ENCODE measurements at places on chromosomes 4 and X.

- DNase-seq: no peak
Observed at GRCh38 chr4:8410641-8411271, 29.8 kb downstream of the ACOX3 start.

GRCh38 chrX:142359331-142359730 lies 154.2 kb upstream of the MAGEC2 start:
- DNase-seq: no peak

DNA sequence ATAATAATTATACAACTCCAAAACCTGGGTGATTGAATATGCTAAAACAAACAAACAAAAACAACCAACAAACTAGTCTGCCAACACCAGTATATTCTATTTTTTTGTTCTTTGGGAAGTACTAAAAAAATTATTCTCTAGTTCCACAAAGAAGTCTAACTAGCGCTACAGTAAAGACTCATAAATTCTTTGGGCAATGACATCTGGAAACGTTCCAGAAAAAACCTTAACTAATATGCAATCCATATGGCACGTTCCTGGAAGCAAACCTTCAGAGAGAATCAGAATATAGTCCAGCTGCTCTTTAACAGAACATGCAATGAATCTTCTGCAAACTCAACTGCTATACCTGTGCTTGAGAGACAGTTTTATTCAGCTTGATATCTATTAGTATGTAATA lies 500.1 kb downstream of the TRAM1L1 start:
- DNase-seq: no peak

- DNase-seq: no peak
Observed at GRCh38 chr4:55578341-55579010, 13.6 kb downstream of the PDCL2 start.

GRCh38 chr4:169080981-169081380 lies 70.9 kb upstream of the CBR4 start:
- no peak for DNase-seq

DNA sequence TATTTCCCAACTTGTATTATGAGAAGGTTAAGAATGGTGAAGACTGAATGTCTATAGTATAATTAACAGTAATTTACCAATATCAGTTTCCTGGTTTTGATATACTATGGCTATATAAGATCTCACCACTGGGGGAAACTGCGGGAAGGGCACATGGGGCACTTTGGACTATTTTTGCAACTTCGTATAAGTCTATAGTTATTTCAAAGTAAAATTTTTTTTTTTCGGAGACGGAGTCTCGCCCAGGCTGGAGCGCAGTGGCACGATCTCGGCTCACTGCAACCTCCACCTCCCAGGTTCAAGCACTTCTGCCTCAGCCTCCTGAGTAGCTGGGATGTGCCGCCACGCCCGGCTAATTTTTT lies 46.1 kb downstream of the CXorf58 start:
- peak; percentile 15 for DNase-seq

- no peak for DNase-seq
Observed at GRCh38 chrX:47846040-47846439, 9.3 kb downstream of the ZNF81 start.

DNA sequence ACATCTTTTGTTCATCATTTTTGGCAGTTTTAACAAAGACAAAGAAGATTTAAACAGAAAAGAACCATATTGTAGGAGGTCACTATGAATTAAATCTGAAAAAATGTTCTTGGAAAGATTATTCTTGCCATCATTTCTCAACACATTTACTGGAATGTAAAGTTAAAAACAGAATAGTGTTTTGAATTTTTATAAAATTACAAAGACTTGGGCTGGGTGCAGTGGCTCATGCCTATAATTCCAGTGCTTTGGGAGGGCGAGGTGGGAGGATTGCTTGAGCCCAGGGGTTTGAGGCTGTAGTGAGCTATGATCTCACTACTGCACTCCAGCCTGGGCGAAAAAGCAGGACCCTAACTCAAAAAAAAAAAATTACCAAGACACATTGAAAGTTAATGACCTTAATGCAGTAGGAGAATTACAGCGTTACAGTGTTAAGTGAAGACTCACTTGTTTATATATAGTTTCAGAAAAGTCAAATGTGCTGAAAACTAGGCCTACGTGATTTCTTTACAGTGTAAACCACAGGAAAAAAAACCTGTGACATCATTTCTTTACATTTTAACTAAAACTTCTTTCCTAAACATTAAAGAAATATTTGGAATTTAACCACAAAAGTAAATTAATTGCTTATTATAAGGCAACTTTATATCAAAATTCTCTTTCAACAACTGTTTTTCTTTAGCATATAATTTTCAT lies 7.9 kb downstream of the FAM13A start:
- DNase-seq: no peak

GRCh38 chr4:2469192-2469984 lies 482 bp downstream of the RNF4 start:
- DNase-seq: peak; percentile 82

- DNase-seq: no peak
Observed at GRCh38 chrX:18351784-18352183, 2.7 kb downstream of the SCML2 start.

- DNase-seq: no peak
Observed at GRCh38 chr4:144360146-144360793, 219.8 kb upstream of the GYPA start.

DNA sequence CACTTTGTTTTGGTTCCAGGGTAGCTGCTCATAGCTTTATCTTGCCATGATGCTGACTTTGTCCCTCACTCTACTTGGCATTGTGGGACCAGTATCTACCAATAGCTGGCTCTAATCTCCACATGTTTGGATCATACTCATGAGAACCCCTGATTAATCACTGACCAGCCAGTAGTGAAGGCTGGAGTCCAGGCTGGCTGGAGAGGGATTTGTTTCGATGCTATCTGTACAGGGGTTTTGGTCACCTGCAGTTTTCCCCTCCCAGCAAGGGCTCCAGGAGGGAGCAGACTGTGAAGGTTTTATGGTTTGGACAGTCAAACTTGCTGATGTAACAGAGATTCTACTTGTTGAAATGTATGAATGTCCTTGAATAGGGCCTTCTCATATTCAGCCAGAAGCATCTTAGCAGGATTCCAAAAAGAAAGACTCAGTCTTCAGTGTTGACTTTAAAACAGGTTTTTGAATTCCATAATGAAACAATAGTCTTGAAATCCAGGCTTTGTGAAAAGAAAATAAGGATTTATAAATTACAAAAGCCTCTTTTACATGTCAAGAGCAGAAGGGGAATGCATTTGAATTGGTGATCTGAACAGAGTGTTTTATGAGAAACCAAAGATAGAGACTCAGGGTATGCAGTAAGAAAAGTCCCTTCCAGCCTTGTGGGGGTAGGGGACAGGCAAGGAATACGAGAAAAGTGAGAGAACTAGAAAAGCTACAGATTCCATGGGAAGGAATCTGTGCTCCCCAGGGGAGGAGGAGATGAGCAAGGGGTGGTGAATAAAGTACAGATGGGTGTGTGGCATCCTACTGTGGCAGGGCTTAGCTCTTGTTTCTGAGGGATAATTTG lies 103.1 kb upstream of the SHISA3 start:
- no peak for DNase-seq

GRCh38 chr4:138749303-138749702 lies 266.3 kb upstream of the NOCT start:
- DNase-seq: no peak

- no peak for DNase-seq
Observed at GRCh38 chr4:83025563-83025962, 9.4 kb upstream of the COPS4 start.

DNA sequence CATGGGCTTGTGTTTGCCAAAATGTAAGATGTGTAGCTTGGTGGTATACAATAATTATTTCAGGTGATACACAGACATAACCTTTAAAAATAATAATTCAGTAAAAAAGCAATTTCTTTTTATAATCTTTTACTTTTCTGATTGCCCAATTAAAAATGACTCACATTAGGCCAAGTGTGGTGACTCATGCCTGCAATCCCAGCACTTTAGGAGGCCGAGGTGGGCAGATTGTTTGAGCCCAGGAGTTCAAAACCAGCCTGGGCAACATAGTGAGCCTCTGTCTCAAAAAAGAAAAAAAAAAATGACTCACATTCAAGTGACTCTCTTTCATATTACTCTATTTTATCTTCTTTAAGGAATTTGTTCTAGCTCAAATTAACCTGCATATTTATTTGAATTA lies 449.4 kb upstream of the HTR2C start:
- no peak for DNase-seq

DNA sequence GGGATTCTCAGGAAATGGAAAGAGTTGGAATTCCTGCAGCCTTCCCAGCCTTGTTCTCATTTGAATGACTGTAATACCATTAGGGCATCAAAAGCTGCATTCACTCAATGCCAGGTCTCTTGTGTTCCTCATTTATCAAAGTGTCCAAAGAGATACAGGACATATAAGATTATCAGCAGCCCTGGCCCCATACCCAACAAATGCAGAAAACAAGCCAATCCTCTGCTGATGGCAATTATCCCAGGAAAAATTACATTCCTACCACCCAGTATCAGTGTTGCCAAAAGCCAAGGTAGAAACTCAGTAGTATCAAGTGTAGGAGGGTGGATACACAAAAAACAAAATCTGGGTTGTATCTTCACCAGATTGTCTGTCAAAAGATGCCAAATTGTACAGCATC lies 18.5 kb upstream of the ASB5 start:
- DNase-seq: no peak

- DNase-seq: no peak
Observed at GRCh38 chrX:69192603-69193002, 27.4 kb upstream of the PJA1 start.

DNA sequence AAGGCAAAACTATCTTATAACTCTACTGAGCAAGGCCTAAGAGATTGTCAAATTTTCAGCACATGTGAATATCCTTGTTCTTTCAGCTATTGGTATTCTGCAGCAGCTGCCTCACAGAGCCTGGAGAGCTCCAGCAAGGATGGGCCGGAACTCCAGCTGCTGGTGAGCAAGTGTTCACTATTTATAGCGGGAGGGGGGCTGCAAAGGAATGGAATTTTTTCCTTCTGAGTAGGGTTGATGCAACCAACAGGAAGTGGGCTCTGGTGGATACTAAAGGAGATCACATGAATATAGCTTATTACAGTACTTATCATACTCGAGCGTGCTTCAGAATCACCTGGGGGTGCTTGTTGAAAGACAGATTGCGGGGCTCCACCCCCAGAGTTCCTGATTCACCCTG lies 20.2 kb upstream of the SETD7 start:
- no peak for DNase-seq

DNA sequence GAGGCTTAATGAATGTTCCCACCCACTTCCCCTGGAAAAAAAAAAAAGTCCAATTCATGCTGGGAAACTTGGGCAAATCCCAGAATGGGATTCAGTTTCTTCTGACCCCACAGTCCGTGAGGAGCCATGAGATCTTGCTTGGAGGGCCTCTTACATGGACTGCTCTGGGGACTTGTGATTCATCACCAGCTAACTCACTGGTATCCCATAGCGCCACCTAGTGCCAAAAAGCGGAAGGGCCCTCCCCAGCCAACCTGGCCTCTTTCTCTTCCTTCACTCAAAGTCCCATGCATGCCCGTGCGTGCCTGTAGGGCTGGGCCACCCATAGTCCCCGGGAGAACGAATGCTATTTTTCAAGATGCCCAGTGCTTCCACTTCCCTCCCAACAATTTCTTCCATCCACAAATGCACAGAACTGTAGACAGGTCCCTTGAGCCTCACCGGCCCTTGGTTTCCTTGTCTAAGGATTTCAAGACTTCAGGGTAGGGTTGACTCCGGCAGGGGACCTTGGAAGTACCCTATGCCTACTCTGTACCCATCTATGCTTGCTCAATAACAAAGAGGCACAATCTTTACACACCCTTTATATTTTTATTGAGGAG lies 5.1 kb downstream of the RTL5 start:
- DNase-seq: peak; percentile 80

DNA sequence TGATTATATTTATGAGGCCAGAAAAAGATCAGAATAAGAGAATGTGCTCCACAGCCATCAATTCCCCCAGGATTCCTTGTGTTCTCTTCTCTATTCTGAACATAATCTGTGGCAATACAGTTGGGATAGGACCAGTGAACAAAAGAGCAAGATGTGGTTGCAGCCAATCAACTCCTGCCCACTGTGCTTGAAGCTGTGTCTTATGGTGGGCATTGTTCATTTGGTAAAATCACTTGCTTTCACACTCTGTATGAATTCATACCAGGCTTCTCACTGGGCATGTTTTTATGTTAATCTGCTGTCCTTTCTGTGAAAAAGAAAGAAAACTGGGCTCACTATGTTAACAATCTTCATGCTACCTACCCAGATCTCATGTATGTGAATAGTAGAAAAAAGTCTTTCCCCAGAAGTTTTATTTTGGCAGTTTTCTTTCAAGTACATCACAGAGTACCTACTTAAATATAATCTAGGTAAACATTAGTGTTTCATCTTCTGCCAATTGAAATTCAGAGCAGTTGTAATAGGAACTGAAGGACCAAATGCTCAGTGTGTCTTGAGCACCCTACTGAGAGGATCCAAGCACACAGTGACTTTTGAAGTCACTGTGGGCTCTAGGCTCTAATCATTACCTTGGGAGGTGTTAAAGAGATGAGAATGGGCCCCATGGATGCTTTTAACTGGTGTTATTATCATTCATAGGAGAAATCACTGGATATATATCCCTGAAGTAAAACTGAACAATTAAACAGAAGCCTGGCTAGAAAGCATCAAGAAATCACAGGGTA lies 429.2 kb upstream of the TRAM1L1 start:
- no peak for DNase-seq

DNA sequence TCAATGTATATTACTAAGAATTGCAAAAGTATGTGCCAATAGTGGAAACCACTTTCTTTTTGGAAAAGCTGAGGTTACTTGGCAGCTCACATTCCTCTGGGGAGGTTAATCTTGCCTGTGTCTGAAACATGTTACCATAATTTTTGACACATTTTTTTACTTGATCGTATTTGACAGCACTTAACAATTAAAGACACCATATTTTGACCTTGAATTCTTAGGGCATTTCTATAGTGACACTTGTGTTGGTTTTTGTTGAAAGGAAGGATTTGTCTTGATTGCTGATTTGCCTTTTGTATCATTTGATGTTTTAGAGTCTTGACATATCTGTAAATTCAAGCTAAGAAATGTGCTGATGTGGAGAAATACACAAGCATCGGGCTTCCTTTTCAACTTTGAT lies 2135.5 kb downstream of the PCDH7 start:
- no peak for DNase-seq

DNA sequence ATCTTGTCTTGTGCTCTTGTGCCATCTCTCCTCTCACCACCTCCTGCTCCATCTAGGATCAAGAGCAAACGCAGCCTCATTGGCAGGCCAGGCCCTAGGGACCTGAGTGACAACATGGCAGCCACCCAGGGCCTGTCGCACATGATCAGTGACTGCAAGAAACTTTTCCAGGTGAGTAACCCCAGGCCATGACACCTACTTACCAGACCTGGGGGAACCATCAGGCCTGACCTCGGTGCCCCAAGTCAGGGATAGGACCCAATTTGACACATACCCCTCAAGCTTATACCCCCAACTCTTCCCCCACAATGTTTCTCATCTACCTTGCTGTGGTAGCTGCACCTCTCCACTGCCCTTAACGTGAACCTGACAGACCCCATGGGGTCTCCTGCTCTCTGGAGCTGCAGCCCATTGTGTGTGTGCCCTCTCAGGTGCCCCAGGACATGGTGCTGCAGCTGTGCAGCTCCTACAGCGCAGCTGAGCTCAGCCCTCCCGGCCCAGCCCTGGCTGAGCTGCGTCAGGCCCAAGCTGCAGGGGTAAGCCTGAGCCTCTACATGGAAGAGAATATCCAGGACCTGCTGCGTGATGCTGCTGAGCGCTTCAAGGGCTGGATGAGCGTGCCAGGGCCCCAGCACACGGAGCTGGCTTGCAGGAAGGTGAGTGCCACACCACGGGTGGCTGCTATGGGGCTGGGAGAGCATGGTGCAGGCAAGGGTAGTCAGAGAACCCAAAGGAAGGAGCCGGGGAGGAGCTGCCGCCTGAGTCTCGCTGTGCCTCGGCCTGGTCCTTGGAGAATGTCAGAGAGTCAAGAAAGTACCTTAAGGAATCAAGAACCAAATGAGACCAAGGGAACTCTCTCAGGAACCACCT lies 74.8 kb downstream of the STARD8 start:
- DNase-seq: no peak
